Stimulated activated naive B cell treated with anti-CD40 and anti-IgM and Interleukin-4, amounts not matched to agents 10 μg/mL and 1 μg/mL and 100 μg/mL, for 72 hours (primary cell): ENCODE measurements at places on chromosomes 5 and 9.
A peak's percentile ranks its signal among the peaks of the same experiment; 100 is the strongest.

DNA sequence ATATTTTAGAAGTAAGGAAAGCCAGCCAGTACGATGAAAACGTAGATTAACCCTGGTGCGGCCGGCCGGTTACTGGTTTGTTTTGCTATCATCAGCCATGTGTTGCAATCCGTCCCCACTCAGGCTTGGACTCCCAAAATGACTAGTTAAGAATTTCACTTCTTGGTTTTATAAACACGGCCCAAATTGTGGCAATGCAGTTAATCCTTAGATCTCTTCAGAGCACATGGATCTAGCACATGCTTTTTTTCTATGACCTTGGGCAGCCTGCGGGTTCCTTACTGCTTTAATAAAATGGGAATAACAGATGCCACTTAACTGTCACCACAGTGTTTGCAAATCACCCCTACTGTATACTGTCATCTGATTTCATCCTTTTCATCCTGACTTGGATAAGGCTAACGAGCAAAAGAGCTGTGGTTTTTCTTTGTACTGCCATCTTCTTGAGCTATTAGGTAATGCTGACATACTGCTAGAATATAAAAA is 1.5 kb downstream of the NDFIP1 start:
- DNase-seq: peak; percentile 39

DNA sequence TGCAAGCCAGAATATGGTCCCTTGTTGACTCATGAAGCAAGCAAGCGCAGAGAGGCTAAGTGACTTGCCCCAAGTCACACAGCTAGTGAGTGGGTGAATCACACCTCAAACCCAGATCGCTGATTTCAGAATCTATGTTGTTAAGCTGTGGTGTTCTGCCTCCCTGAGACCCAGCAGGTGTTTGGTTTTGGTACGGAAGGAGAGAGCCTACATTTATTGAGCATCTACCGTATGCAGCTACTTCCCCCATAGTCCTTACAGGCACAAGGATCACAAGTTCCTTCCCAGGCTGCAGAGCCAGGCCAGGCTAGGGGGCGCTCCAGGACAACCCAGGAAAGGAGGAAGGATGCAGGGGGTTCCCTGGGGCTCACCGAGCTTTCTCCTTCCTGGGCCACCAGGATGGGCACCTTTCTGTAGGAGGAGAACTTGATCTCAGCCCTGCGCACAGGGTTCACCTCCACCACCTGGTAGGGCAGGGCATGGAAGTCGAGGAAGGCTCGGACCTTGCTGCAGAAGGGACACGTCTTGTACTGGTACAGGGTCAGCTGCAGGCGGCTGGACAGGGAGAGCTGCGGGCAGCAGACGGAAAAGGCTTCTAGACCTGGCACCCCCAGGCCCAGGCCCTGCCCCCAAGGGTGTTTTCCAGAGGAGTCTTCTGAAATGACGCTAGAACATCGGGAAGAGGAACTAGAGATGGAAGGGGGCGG is 2.5 kb downstream of the PTGES2 start:
- no peak for DNase-seq

DNA sequence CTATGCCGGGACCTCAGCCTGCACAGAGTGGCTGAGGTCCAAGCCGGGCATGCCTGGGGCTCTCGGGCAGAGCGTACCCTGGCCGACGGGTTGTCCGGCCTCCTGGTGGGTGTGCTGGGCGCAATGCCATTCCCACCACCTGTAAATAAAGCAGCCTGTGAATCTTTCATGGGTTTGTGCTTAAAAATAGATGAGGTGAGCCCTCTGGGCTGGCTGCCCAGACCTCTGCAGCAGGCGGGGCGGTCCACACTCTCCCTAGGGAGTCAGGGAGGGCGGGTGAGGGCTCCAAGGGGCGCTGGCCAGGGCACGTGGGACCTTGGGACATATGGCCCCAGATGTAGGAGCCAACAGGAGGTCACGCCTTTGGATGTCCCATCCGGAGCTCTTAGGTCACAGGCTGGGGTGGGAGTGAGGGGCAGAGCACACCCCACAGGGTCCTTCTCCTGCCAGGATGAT is 3.6 kb upstream of the AGPAT2 start:
- DNase-seq: no peak

GRCh38 chr5:2208239-2208544 is 325.5 kb upstream of the IRX4 start:
- no peak for DNase-seq

DNA sequence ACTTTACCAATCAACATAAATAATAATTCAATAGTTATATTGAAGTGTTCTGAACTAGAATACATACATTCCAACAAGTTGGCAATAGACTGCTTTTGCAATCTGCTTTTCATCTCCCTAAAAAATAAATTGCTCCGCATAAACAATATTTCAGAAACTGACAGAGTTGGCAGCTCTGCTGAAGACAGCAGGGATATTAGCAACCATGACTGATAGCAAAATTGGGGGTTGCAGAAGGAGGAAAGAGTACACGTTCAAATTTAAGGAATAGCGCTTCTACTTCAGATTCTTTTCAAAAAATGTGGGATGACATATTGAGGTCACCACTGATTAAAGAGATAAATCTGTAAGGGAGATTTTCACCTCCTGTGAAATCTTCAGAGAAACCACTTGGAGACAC is 521.2 kb downstream of the DTWD2 start:
- DNase-seq: no peak

DNA sequence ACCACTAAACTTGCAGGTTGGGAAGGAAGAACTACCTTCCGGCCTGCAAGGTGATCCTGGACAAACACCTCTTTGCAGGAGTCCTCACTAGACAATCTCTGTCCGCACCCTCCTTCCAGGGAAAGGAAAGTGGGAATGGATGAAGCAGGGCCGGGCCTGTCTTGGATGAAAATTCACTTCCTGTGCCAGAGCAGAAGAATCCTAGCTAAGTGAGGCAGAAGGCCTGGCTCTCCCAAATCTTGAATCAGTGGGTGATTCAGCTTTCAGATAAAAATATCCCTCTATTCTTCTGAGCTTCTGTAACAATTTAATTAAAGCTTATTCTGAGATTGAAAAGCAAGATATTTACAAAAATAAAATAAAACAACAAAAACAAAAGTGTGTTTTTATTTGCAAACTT is 281.9 kb upstream of the TLE4 start:
- no peak for DNase-seq
